ENCODE measurements at places on chromosomes 5 and 9. TPM values are rescaled to one million over a fixed set of nuclear protein-coding genes. Genes with fewer than 3 reads are reported as not detected.

FBXO10 gene
- total RNA-seq = 1.5 TPM

SLC46A2 gene
- total RNA-seq = not detected

MGAT1 gene
- total RNA-seq = 177 TPM

PIGO gene
- 31.4 TPM for total RNA-seq

LHX6 gene
- total RNA-seq = not detected

FOXD4L5 gene
- 0.43 TPM for total RNA-seq

LCN10 gene
- 1.00 TPM for total RNA-seq

DNA sequence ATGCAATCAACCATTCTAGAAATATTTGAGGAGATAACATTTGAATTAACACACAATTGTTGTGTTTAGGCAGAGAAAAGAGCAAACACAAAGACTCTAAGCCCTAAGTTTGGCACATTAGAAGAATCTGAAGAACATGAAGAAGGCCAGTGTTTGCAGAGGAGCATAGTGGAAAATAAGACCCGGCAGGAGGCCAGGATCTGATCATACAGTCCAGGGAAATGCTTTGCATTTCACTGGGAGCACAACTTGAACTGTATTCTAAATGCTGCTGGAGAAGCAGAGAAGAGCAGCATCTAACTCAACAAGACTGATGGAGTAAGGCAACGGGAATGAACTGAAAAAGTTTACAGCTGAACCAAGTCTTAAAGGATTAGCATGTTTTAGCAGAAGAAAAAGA is 463.4 kb downstream of the ZNF608 start:
- no peaks in the 10 kb centered on the region for H3K4me1 ChIP-seq
- H3K27ac ChIP-seq = no peak overlapping the region
- H3K36me3 ChIP-seq = no peaks in the 10 kb centered on the region
- DNase-seq = no peak
- H3K4me3 ChIP-seq = no peak overlapping the region

GRCh38 chr9:125739436-125739835 is 7.7 kb upstream of the PBX3 start:
- no peak overlapping the region for H3K27ac ChIP-seq
- no peak overlapping the region for H3K4me3 ChIP-seq
- H3K4me1 ChIP-seq = no peaks in the 10 kb centered on the region
- H3K27me3 ChIP-seq = peaks cover 18% of the 10 kb centered on the region
- H3K36me3 ChIP-seq = no peaks in the 10 kb centered on the region

- H3K4me3 ChIP-seq = no peak overlapping the region
- H3K27ac ChIP-seq = no peak overlapping the region
- H3K36me3 ChIP-seq = no peaks in the 10 kb centered on the region
- peaks cover 5% of the 10 kb centered on the region for H3K4me1 ChIP-seq
Observed at GRCh38 chr5:78751872-78752271, 103.3 kb upstream of the LHFPL2 start.

DNA sequence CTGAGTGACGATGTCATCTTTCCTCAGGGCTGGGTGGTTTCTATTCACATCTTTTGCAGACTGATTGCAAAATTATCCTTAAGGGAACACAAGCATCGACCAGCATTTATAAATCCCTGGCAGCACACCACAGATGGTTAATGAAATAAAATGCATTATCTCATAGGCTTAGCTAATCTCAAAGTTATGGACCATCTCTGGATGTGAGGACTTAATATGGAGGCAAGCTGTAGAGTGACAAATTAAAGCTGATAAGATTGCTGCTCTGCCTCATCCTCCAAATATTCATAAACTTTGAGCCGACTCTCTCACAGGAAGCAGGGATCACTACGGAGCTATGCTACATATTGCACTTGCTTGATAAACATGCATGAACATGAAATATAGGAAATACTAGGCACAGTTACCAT is 663.2 kb upstream of the RGMB start:
- H3K4me1 ChIP-seq = no peaks in the 10 kb centered on the region
- no peak for DNase-seq
- no peaks in the 10 kb centered on the region for H3K27me3 ChIP-seq
- no peak overlapping the region for H3K27ac ChIP-seq

DNA sequence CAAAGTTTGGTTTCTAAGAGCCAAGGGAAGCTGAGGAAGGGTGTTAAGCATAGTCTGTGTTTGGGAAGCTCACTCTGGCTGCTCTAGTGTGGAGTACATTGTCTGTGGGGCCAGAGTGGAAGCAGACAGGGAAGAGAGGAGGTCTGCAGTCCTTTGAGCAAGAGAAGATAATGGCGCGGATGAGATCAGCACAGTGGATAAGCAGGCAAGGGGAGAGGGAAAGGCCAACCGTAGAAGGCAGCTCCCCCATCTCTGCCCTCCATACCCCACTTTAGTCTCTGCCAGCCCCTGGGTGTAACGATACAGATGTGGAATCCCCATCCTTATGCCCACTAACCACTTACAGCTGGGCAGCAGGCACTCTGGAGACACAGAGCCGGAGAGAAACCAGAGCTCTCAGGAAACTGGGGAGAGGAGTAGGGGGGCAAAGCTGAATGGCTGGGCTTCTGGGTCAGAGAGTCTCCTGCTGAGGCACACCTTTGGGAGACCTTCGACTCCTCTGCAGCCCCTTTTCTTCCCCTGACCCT is 75.0 kb downstream of the SLIT3 start:
- no peaks in the 10 kb centered on the region for H3K36me3 ChIP-seq
- H3K4me3 ChIP-seq = no peak overlapping the region
- no peaks in the 10 kb centered on the region for H3K27me3 ChIP-seq
- H3K4me1 ChIP-seq = no peaks in the 10 kb centered on the region
- no peak overlapping the region for H3K27ac ChIP-seq

- H3K36me3 ChIP-seq = no peaks in the 10 kb centered on the region
- peaks cover 39% of the 10 kb centered on the region for H3K27me3 ChIP-seq
- H3K4me3 ChIP-seq = no peak overlapping the region
Observed at GRCh38 chr9:130931508-130932254, 7.4 kb downstream of the FIBCD1 start.

DNA sequence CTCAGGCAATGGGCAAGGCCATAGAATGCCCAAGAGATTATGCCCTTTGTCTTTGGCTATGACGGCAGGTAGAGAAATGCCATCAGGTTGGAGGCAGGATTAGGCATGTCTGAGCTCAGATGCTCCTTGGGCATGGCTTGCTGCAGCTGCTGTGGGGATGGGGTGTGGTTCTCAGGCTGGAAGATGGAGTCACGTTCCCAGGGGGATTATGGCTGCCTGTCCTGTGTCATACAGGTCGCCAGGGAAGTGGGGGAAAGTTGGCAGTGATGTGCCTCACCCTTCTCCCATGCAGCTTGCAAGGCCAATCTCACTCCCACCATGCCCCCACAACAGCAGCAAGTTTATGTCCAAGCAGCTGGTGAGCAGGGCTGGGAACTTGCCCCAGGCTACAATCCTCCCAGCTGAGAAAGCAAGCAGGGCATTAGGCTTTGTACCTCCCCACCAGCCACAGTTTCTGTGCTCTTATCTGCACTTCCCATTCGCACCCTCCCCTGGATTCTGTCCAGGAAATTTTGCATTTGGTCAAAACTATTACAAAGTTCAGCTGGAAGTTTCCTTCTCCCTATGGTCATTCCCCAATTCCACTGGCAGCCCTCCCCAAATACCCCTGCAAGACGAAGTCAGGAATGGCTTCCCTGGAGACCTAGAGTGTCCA is 1788.0 kb upstream of the NUDT12 start:
- no peak for DNase-seq
- no peak overlapping the region for H3K4me3 ChIP-seq
- H3K4me1 ChIP-seq = no peaks in the 10 kb centered on the region

DNA sequence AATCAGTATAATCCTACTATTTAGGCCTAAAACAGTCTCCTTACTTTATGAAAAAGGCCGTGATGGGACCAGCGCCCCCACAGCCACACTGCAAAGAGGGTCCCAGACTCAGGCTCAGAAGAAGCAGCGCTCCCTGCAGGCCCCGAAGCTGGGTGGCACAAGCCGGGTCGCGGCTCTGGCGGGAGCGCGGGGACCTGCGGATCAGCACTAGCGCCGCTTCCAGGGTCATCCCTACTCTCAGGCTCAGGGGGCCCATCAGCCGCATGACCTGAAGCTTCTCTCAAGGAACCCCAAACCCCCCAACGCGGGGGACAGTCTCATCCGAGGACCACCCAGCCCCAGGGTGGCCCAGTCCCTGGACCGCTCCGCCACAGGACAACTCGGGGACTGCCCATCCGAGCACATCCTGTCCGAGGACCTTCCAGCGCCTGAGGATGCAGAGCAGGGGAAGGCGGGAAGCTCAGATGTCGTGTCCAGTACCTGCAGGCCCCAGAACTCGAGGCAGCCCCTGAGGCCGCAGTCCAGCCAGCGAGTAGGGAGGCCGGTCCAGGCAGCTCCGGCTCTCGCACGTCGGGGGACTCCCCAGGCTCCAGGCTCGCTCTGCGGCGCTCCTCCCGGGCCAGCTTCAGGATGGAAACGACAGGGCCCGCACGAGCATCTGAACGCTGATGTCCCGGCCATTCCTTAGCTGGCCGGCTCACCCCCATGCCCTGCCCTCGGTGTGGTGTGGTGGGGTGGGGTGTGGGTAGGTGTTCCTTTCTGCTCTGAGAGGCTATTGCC is 32.4 kb upstream of the CDK20 start:
- DNase-seq = no peak
- H3K36me3 ChIP-seq = no peaks in the 10 kb centered on the region
- H3K4me1 ChIP-seq = no peaks in the 10 kb centered on the region
- H3K27ac ChIP-seq = no peak overlapping the region
- H3K27me3 ChIP-seq = no peaks in the 10 kb centered on the region
- no peak overlapping the region for H3K4me3 ChIP-seq

- H3K27me3 ChIP-seq = peaks cover 16% of the 10 kb centered on the region
- no peak overlapping the region for H3K27ac ChIP-seq
- no peaks in the 10 kb centered on the region for H3K4me1 ChIP-seq
- H3K4me3 ChIP-seq = no peak overlapping the region
Observed at GRCh38 chr9:33731625-33732024, 63.7 kb upstream of the PRSS3 start.

- H3K27ac ChIP-seq = no peak overlapping the region
- DNase-seq = no peak
- H3K4me3 ChIP-seq = no peak overlapping the region
- no peaks in the 10 kb centered on the region for H3K36me3 ChIP-seq
- peaks cover 4% of the 10 kb centered on the region for H3K27me3 ChIP-seq
Observed at GRCh38 chr5:133697536-133698258, 85.4 kb upstream of the FSTL4 start.

- H3K4me1 ChIP-seq = no peaks in the 10 kb centered on the region
- H3K36me3 ChIP-seq = no peaks in the 10 kb centered on the region
- no peak overlapping the region for H3K27ac ChIP-seq
- DNase-seq = no peak
- H3K4me3 ChIP-seq = no peak overlapping the region
Observed at GRCh38 chr5:127878174-127878750, 175.1 kb downstream of the CCDC192 start.

- no peaks in the 10 kb centered on the region for H3K36me3 ChIP-seq
- H3K27me3 ChIP-seq = peaks cover 5% of the 10 kb centered on the region
- no peak overlapping the region for H3K27ac ChIP-seq
- no peak for DNase-seq
Observed at GRCh38 chr5:157924931-157925729, 66.2 kb upstream of the CLINT1 start.

GRCh38 chr5:122908108-122908507 is 62.7 kb downstream of the SNX24 start:
- DNase-seq = no peak
- no peaks in the 10 kb centered on the region for H3K36me3 ChIP-seq
- H3K27ac ChIP-seq = no peak overlapping the region
- H3K4me1 ChIP-seq = no peaks in the 10 kb centered on the region

Data from activated naive CD8-positive, alpha-beta T cell treated with anti-CD3 and anti-CD28 coated beads, Interleukin-2, amount 10 ng/mL, durations not matched to agents 7 days and 5 days (primary cell).